Mesenteric fat pad (tissue), 1 donor: ENCODE measurements at places on chromosomes 2 and 18.

- no peak for DNase-seq
These were observed 64.7 kb downstream of the KCTD1 start for GRCh38 chr18:26483633-26484032.

GRCh38 chr2:146931109-146931508 is 913.7 kb upstream of the ACVR2A start:
- DNase-seq, result no peak

- no peak for DNase-seq
These were observed 37.4 kb upstream of the RPL31 start for GRCh38 chr2:100964681-100965169.

GRCh38 chr2:238320648-238321281 is 447 bp downstream of the TRAF3IP1 start:
- DNase-seq, result peak; percentile 90

GRCh38 chr2:129861666-129862288 is 117.7 kb upstream of the RAB6C start:
- no peak for DNase-seq

DNA sequence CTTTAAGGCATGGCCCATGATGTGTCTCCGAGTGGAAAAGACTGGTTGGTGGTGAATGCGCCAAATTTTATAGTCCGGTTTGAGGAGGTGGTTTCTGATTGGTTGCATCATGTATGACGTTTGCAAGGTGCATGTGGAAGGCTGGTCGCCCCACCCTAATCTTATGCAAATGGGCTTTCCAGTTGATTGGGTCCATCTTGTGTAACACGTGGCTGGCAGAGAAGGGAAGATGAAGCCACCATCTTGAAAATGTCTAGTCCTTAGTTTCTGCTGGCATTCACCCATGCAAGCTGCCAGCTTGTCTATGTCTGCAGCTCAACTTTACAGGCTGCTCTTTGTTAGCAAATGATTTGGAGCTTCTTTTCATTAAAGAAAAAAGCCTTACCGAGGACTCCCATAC is 132.2 kb downstream of the PIK3C3 start:
- no peak for DNase-seq

DNA sequence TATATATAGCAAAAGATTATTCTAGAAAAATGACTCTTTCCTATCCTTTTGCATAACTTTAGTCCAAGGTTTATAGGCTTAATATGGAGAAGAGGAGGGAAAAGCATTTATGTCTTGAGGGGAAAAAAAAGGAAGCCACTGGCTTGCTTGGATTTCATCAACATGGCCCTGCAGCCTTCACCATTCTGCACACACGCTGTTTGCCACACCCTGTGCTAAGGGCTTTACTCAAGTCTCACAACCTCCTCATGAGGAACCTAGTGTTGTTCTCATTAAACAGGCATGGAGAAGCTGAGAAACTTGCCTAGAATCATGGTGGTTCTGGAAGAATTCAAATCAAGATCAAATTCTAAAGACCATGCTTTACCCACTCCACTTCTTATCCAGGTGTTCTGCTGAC is 117.3 kb upstream of the TTC39C start:
- no peak for DNase-seq

GRCh38 chr2:73895473-73895872 is 2.7 kb downstream of the ACTG2 start:
- DNase-seq, result no peak

- peak; percentile 45 for DNase-seq
These were observed 282.3 kb downstream of the EIPR1 start for GRCh38 chr2:3094999-3095958.

GRCh38 chr18:48931680-48932461 is 18.9 kb downstream of the SMAD7 start:
- no peak for DNase-seq

- DNase-seq, result peak; percentile 73
These were observed 236.8 kb downstream of the SEPTIN10 start for GRCh38 chr2:109376796-109377495.

DNA sequence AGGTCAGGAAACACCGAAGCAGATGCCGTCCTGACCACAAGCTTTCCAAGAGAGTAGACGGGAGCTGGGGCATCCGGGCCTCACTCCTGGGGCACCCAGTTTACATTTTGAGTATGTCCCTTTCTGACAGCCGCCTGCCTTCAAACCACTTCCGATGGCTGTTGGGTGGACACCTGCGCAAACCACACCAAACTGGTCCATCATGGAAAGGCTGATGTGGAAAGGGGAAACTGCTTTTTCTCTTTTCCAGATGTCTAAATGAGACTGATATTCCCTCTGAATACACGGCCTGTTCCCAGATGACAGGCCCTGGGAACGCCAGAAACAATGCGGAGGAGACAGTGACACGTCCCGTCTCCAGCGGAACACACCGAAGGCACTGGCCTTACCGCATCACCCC is 290.0 kb upstream of the SALL3 start:
- DNase-seq, result peak; percentile 59
